CD4-positive, alpha-beta T cell treated with Interleukin-10 for 1 hour (primary cell): ENCODE measurements at places on chromosomes 3 and 15.

- DNase-seq: no peak
Measured at GRCh38 chr3:107555359-107555758, 32.6 kb downstream of the BBX start.

DNA sequence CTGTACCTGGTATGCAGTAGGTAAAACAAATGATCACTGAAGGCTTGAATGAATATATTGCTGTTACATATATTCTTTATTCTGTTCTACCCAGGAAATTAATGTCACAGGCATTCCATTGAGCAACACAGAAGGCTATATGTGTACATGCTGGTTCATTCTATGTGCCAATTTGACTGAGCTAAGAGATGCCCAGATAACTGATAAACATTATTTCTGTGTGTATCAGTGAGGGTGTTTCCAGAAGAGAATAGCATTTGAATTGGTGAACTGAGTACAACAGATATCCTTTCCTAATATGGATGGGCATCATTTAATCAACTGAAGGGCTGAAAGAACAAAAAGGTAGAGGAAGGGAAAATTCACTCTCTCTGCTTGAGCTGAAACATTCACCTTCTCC, 886.8 kb downstream of the FHIT start:
- DNase-seq: no peak

- no peak for DNase-seq
Measured at GRCh38 chr3:81170298-81170697, 591.1 kb downstream of the GBE1 start.

- DNase-seq: no peak
Measured at GRCh38 chr3:187230011-187230410, 32.7 kb downstream of the RTP1 start.

DNA sequence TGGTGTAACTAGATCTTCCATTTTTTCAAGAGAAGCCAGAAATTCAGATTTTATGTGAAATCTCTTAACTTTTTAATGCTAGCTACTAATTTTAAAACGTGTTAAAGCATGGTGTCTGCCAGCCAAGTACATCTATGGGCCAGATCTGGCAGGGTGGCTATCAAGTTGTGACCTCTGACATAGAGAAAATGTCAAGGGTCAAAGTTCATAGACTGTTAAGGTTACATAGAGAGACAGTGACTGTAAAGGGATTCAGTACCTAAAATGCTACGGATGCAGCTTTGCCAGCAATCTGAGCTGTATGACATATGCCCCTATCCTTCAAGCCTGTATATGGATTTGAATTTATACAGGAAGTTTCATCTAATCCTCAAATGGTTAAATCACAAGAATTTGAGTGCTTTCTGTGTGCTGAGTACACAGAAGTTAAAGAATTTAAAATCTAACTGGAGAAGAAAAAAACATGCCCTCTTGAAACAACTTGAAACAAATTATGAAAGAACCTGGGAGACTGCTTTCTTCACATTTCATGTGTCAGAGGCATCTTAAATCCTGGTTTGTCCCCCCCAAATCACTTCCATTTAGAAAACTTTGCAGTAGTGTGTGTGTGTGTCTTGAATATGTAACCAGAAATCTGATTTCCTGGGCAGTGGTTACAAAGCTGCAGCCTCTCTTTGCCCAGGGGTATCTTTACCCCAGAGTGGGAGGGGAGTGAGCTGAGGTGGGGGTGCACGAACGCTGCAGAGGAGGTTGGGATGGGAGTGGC, 895 bp upstream of the ARHGAP31 start:
- no peak for DNase-seq

GRCh38 chr3:65595222-65596028, 443.3 kb downstream of the MAGI1 start:
- no peak for DNase-seq

DNA sequence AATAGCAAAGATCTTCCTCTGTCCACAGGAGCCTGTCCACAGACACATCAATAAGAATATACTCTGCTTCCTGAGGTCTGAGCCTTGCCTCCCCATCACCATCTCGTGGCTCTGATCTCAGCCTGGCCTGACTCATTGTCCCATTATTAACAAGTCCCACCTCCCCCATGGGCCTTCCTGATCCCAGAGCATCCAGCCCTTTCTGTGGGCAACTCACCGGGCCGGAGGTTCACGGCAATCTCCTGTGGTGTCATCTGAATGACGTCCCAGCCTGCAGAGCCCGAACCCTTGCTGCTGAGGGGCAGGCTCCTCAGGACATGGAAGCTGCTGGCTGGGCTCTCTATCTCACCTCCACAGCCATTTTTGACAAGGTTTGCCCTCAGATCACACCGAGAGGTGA, 28.1 kb downstream of the ITGB5 start:
- no peak for DNase-seq

- DNase-seq: no peak
Measured at GRCh38 chr3:30602946-30603345, 3.5 kb upstream of the TGFBR2 start.

GRCh38 chr3:159951540-159951939, 37.1 kb upstream of the IL12A start:
- no peak for DNase-seq

GRCh38 chr3:178042376-178042775, 493.9 kb upstream of the KCNMB2 start:
- DNase-seq: no peak

- DNase-seq: no peak
Measured at GRCh38 chr15:78082106-78082742, 4.7 kb upstream of the TBC1D2B start.

DNA sequence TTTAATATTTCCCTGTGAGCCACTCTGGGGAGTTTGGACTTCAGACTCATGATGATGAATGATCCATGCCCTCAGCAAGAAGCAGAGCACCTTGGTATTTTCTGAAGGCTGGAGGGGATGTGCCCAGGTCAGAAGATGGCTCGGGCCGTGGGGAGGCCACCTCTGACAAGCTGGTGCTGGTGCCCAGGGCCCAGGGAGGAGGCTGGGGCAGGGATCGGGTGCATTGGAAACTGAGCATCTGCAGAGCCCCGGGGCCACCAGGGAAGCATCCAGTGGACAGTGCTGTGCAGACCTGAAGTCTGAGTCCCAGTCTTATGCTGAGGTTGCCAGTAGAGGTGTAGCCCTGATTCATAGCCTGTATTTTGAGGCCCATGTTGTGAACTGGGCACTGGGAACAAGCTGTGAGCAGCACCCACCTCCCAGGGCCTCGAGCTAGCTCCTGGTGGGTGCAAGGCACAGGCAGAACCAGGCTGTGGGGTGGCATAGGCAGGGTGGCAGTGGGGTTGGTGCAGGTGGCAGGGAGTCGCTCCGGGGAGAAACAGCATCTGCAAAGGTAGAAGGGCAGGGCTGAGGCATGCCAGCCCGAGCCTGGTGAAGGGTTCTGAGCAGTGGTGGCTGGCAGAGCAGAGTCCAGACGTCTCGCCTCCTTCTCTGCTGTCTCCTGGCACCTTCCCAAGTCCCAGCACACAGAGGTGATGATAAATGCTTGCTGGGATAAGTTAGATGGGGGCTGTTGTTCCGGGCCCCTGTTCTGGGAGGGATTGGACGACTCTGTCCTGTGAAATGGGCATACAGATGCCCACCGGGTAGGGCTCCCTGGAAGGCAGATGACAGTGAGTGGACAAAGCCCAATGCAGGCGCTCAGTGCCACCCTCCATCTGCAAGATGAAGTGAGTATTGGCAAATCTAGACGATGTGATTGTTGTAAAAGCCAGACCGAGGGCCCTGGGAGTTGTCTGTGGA, 10.6 kb downstream of the DNAJB8 start:
- no peak for DNase-seq

GRCh38 chr3:79986338-79986737, 218.5 kb upstream of the ROBO1 start:
- DNase-seq: no peak

- no peak for DNase-seq
Measured at GRCh38 chr3:48881006-48881405, 17.7 kb downstream of the SLC25A20 start.

DNA sequence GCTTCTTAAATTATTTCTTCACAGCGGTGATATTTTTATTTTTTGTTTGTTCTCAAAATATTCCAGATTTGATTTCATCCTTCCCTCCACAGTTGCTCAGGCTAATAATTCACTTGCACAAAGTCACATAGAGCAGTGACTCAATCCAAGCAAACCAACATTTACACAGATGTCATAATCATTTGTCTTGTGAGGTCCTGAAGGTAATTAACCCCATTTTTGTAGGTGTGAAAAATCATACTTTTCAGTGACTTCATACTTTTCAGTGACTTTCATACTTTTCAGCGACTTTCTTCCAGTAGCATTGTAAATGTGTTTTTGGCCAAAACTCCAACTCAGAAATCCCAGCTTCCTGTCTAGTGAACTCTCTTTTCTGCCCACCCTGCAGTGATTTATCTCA, 32.1 kb downstream of the CD200 start:
- DNase-seq: no peak

GRCh38 chr3:25589783-25590258, 74.9 kb downstream of the TOP2B start:
- no peak for DNase-seq

- DNase-seq: no peak
Measured at GRCh38 chr3:16584880-16585279, 20.3 kb downstream of the DAZL start.

DNA sequence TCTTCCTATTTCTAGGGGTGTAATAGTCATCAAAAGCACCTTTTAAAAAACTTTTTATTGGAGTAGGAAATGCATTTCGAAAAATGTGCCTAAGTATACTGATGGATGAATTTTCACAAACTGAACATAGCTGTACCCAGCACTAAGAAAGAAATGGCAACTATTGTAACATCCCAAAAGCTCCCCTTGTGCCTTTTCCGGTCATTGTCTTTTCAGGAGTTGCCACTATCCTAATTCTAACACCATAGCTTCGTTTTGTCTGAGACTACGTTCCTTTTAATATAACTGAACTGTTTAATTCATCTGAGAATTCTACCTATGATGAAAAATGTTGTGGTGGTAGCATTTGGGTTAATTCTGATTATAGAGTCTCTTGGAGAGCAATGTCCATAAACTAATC, 1.9 kb downstream of the TIMMDC1 start:
- no peak for DNase-seq
